ENCODE measurements at places on chromosomes 7 and 10.

DNA sequence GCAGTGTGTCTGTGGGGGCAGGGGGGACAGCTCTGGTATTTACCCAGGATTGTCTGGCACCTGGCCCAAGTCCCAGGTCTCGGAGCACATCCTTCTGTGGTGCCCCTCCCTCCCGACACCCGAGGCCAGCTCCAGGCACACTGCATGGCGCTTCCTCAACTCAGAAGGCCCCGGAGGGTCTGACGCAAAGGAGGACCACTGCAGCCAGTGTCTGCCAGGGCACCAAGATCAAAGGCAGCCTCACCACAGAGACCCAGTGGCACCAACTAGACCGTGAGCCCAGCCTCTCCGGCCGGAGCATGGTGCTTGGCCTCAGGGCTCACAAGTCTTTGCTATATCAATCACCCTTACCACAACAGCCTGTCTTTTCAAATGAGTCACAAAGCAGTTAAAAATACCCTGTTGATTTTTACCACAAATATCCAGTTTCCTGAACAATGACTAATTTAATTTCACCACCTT is 99.3 kb upstream of the DDC start:
- DNase-seq, result peak; percentile 85

- DNase-seq, result no peak
These were observed 64.8 kb upstream of the PAPSS2 start for GRCh38 chr10:87594864-87595263.

DNA sequence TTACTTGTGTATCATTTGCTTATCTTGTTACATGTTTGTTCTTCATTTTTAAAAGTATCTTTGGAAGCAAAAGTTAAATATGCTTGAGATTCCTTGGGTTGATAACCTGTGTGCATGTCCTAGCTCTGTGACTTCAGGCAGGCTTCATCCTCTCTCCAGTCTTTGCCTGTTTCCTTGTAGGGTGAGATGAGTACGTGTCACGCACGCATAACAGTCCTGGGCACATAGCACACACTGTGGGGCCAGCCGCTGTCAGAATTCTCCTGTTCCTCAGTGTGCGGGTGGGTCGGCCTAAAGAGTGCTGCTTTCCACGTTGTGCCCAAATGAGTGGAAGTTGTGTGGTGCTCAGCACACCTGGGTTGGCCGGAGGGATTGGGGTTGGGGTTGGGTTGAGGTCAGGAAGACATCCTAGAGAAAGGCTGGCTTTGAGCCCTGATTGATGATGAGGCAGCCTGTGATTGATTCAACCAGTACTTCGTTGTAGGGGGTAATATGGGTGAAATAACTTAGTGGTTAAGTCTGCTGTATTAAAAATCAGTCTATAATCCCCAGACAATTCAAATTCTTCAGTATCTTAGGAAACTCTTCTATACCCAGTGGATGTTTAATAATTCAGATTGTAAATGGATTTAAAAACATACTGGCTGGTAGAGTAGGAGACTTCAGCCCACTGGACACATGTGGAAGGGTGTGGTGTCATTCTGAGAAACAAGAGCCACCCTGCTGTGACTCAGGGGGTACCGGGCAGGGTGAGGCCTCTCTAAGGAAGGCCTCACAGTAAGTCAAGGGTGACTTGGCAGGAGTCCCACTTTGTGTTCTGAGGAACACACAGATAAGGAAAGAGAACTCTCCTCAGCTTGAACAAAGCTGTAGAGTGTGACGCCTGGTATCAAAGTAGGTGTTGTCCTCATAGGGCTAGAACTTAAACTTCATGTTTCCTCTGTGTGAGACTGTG is 54.8 kb downstream of the DAGLB start:
- peak; percentile 82 for DNase-seq

DNA sequence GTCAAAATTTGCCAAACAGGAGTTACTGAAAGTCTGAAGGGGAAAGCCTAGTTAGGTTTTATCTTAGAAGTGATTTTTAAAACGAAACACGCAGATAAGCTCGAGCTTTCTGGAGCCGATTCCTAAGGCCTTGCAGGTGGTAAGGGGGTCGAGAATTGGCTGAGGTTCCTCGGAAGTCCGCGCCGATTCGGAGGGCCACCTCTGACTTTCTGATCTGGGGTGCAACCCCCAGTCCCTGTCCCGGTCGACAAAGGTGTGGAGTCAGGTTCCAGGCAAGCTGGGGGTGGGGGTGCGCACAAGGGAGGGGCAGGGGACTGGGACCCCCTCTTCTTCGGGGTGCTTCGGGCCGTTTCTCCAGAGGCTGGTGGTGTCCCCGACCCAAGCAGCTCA is 701 bp upstream of the CUL1 start:
- DNase-seq, result no peak

DNA sequence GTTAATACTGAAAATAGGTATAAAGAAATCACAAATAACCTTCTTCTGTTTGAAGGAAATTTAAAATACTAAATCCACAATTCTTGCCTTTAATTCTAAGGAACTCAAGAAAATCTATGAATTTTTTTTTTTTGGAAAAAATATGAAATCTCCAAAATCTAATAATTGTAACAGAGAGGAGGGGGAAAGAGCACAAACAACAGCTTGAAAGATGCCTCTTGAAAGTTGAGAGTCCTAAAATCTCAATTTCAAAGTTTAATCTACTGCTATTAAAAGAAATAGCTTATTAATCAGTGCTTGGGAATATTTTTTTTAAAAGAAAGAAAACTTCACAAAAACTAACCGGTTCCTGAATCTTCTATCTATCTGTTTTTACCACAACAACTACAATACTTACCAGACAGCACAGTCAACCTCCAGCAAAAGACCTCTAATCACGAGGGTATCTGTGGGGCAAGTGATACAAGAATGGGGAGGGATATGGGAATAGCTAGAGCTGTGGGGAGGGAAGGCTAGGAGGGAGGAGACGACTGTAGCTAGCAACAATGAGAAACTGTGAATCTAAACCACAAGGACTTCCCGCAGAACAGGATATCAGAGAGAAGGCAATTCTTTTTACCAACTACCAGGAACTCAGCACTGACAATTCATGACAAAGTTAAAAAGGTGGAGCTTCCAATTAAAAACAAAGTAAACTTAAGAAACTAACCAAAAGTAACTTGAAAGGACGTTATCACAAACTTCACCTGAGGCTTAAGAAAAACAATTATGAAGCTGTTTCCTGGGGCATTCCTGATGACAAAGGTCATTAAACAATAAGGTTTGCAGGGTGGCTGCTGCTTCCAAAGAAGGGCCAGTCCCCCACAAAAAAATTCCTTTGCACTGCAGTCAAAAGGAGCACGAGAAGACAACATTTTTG is at the start of gene USP54:
Gene USP54, minus strand, starts transcription at position 462 of the 919 bp plus-strand sequence. CDS start 15,684 bp downstream, outside the sequence.
- DNase-seq, result peak; percentile 74

GRCh38 chr7:7970237-7970530 is 1.6 kb downstream of the GLCCI1 start:
- no peak for DNase-seq

DNA sequence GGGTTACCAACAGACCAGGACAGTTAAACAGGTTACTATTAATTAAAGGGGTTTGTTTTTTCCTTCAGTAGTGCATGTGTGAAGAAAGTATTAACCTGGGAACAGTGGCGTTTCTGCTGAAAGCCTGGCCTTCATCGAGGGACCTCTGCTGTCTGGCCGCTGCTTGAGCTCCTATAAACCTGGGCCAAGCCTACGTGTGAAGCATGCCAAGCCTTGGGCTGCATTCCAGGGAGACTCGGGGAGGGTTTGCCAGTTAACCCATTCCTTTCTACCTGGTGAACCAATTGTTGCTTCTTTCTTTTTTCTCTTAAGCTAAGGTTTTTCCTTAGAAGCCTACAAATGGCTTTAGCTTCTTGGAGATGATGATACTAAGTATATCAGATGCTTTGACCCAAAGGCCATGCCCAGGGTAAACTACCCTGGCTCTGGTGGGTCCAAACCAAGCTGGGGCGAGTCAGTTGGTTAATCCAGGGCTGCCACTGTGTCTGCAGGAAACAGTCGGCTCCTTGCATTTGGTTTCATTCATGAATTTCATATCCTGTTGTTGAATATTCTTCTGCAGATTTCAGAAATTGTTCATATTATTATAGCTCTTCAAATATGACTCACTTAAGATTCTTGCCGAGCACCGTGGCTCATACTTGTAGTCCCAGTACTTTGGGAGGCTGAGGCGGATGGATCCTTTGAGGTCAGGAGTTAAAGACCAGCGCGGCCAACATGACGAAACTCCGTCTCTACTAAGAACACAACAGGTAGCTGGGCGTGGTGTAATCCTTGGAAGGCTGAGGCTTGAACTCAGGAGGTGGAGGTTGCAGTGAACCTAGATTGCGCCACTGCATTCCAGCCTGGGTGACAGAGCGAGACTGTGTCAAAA is 23.8 kb downstream of the PFKP start:
- peak; percentile 93 for DNase-seq

DNA sequence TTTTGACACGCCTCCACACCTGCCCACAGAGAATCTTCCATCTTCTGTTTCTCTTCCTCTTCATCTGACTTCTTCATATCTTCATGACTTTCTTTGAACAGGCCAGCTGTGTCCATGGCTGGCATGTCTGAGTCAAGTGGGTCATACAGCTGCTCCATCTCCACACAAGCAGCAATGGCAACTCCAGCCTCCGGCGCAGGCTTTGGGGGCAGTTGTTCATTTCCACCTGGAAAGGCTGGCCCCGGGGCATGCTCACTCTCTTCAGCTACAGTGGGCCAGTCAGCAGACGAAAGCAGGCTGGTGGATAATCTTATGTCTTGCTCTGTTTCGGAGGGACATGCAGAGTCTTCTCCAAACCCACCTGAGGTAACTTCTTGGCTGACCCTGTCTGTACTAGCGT is 155.6 kb upstream of the TARP start:
- no peak for DNase-seq

DNA sequence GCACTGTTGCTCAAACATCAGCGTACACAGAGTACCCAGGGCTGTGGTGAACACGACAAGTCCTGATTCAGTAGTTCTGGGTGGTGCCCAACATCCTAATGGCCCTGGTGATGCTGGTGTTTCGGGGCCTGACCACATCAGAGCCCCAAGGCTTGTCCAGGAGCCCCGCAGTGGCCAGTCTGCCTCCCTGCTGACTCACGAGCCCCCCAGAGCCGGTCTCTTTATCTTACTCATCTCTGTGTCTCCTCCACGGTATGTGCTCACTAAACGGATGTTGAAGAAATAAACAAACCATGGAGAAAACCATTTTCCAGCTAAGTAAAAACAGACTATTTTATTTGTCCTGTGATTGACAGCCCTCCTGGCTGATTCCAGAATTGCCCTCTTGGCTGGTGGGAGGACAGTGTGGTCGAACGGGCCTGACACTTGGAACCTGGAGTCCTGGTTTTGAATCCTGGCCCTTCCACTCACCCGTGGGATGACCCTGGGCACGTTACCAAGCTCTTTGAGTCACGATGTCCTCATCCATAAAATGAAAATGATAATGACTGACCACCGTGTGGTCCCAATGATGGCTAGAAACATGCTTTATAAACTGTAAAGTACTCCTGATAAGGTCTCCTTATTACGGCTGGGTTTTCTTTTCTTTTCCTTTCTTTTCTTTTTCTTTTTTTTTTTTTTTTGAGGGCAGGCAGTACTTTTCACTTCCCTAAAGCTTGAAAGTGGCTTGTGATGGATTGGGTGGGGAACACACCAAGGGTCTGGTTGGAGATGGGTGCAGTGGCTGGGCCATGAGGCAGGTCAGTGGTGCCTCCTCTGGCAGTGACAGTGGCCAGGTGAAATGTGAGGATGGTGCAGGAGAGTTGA is 5.7 kb downstream of the HIP1 start:
- peak; percentile 40 for DNase-seq

DNA sequence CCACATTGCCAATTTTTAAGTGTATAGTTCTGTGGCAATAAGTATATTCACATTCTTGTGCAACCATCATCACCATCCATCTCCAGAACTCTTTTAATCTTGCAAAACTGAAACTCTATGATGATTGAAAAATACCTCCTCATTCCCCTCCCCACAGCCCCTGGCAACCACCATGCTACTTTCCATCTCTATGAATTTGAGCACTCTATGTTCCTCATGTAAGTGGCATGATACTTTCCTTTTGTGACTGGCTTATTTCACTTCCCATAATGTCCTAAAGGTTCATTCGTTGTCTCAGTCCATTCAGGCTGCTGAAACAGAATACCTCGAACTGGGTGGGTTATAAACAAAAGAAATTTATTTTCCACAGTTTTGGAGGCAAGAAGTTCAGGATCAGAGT is 23.4 kb upstream of the EGR2 start:
- no peak for DNase-seq

GRCh38 chr10:117547716-117548668 is 5.4 kb downstream of the EMX2 start:
- no peak for DNase-seq

DNA sequence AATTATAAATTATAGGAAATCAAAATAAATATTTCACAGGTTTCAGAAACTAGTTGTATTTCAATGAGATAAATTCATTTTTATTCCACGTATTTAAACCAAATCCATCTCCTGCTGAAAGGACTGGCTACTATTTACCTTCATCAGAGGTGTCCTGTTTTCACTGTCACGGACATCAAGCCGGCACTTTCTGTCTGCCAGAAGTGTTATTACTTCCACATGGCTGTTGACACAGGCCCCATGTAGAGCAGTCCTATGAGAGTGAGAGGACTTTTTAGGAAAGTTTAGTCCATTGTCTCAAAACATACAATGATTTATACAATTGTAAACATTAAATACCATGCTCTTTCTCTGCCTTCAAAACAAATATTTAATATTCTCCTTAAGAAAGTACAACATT is 100.4 kb upstream of the ACBD5 start:
- DNase-seq, result no peak

DNA sequence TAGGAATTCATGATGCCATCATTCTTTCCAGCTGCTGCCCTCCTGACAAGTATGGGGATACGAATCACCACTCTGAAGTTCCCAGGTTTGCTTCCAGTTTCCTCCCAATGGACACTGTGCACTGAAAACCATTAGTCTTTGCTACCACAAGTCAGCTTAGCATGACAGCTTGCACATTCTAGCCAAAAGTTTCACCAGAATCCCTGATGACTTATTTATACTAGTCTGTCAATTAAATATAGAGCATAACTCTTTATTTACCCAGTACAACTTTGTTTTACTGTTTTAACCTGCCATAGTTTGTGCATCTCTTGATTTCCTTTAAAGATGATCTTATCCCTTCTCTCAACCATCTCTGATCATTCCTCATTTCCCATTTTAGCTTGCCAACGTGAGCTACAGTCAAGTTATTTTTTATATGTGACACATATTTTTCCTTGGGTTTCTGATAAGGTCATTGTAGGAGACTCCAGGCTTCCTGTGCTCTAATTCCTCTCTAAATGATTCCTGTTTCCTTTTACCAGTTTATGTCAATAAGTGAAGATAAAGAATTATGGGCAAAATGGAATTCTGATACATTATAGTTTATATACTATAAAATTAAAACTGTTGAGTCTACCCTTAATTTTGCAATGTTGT is 167.5 kb upstream of the MEOX2 start:
- DNase-seq, result peak; percentile 4

GRCh38 chr7:5424749-5425506 is 1.3 kb upstream of the TNRC18 start:
- no peak for DNase-seq

- DNase-seq, result no peak
These were observed 2.5 kb upstream of the HNRNPF start for GRCh38 chr10:43411536-43411935.

- no peak for DNase-seq
These were observed 375.7 kb upstream of the NPSR1 start for GRCh38 chr7:34282271-34282670.

- DNase-seq, result no peak
These were observed 43.2 kb downstream of the BTRC start for GRCh38 chr10:101397140-101397539.
